ENCODE measurements at places on chromosomes 1 and 21.

DNA sequence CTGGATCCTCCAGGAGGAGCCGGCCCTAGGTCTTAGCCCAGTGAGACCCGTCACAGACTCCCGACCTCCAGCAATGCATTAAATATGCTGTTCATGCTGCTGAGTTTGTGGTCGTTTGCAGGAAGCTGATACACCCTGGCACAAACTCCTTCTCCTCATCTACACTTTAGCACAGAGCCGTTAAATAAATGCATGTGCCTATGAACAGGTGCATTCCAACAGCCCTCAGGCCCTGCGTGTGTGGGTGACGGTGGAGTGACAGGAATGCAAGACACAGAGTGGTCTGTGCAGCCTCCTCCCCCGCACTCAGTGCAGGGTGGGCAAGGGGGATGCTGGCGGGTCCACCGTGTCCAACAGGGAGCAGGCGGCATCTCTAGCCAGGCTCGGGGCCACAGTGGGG lies 106.6 kb upstream of the TMPRSS2 start:
- DNase-seq = no peak

- no peak for DNase-seq
These were observed 22.3 kb downstream of the PPFIA4 start for GRCh38 chr1:203048555-203049051.

DNA sequence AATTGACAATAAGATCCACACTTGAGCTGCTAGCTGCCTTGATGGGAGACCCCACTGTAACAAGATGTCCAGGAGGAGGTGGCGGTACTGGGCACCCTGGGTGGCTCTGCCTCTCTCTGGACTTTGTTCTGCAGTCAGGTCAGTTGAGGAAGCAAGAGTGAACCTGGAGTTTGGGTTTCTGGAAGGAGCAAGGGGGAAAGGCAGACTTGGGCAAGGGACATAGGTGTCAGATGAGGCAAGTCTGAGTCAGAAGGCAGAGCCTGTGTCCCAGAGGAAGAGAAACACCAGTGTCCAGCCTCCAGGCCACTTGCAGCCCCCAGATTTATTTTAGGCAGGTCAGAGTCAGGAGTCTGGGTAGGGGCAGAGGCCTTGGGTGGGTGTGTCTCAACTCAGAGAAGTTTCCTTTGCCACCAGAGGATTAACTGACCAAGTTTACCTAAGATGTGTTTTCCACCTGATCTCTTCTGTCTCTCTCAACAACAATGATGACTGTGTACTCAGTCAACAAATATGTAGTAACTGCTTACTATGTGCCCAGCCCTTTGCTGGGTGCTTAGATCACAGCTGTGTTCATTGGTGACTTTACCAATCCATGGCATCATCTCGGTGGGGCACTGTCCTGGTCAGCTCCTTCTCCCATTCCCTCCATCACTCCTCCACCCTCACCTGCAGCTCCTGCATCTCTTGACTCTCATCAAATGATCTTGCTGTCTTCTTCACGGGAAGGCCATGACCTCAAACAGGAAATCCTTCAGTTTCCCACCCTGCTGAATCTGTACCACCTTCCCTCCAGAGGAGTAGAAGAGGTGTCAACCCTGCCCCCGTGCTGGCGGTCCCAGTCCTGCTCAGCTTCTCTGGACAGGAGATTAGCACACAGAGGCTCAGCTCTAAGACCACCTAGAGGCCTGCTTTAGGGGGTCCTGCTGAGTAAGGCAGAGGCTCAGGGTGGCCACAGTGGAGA lies 36.6 kb downstream of the ELF3 start:
- no peak for DNase-seq

- no peak for DNase-seq
These were observed 8.7 kb downstream of the DNAJC6 start for GRCh38 chr1:65317866-65318653.

DNA sequence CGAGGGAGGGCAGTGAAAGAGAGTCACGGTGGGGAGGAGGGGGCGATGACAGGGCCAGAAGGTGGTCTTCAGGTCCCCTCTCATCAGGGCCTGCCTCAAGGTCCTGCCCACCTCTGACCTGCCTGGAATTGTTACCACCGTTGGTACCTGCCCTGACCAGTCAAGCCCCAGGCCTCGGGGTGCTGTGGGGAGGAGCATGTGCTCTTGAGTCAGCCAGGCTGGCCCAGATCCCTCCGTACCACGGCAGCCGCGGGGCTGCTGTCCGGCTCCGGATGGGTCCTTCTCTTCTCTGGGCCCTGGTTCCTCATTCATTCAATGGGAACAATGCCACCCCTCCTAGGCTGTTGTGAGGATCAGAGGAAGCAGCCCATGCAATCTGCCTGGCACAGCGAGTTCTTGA lies 22.0 kb downstream of the SERINC2 start:
- no peak for DNase-seq

DNA sequence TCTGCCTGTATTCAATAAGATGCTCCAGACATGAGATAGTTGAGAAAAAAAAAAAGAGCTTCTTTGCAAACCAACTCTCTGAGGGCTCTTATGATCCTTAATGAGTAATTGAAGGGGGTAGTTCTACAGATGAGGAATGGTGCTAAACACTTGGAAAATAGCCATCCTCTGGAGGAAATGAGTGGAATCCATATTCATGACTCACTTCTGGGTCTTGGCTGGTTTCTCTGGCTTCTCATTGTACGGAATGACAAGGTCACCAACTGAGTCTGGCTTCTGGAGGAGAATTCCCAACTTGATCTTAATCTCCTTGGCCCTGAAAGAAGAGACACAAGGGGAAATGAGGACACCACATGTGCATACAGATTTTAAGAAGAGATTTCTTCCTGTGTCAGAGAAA lies 34.7 kb downstream of the RGS5 start:
- peak; percentile 99 for DNase-seq

GRCh38 chr1:53134961-53135734 lies 7.3 kb downstream of the SLC1A7 start:
- DNase-seq = peak; percentile 38

- DNase-seq = no peak
These were observed 22.5 kb upstream of the UHMK1 start for GRCh38 chr1:162475089-162475488.

DNA sequence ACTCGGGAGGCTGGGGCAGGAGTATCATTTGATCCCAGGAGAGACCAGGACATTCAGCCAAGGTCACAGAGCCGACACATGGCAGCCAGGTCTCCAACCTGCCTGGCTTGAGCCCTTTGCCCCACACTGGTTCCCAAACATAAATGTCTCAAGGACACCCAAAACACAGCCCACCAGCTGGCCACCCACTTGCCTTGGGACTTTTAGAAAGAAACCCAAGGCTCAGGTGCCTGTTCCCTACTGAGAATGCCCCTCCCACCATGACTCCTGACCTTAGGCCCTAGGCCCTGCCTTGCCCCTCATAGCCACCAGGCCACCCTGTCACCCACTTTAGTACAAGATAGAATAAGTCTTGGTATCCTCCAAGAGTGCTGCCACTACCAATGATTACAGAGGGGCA lies 41.9 kb upstream of the LRP8 start:
- no peak for DNase-seq

GRCh38 chr1:229951856-229952534 lies 115.0 kb upstream of the GALNT2 start:
- DNase-seq = no peak

DNA sequence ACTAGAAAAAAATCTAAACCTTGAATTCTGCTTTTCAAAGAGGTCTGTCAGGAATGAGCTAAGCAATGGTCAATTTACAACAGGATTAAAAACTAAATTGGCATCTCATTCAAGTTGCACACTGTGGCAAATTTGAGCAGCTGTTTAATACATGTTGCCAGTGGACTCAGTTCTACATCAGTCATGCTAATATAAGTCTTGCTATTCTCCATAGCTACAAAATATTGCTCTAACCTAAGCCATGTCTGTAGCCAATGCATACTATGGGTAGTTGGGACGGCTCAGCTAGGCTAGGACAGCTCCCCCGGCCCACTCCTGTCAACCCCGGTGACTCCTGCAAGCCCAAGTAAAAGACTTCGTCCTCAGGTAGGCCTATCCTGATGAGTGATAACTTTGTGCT lies 10.9 kb upstream of the VAV3 start:
- no peak for DNase-seq

DNA sequence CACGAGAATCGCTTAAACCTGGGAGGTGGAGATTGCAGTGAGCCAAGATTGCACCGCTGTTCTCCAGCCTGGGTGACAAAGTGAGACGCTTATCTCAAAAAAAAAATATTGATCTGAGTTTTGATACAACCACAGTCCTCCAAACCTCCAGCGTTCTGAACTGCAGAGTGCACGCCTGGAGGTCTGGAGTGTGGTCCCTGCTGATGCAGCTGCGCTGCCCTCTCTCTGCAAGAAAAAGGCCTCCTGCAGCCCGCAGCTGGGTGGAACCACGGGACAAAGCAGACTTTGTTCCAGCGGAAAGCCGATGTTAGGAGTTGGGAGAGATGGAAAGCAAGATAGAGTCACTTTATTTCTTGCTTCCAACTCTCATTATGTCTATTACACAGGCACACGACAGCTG lies 144.9 kb upstream of the SOD1 start:
- DNase-seq = no peak

- DNase-seq = no peak
These were observed 69.0 kb downstream of the BRINP2 start for GRCh38 chr1:177239792-177240191.

GRCh38 chr1:103056423-103056822 lies 51.9 kb downstream of the COL11A1 start:
- no peak for DNase-seq

GRCh38 chr1:155277902-155278688 lies 832 bp downstream of the HCN3 start:
- peak; percentile 36 for DNase-seq

DNA sequence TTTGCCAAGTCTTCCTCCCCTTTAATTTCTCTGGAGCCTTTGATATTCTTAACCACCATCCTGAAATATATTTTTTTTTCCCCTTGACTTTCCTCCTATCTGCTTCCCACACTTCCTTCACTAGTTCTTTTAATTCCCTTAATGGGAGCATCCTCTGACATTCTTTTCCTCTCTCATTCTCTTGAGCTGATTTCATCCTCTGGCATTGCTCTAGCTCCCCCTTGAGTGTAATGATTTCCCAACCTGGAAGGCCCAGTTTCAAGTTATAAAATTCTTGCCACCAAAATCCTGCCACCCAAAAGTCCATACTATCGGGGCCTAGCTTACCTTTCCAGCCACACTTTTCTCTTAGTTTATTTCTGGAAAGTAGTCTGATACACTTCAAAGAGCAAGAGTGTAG lies 39.5 kb upstream of the UBE2U start:
- DNase-seq = peak; percentile 58

- peak; percentile 69 for DNase-seq
These were observed 87.0 kb upstream of the WARS2 start for GRCh38 chr1:119227456-119227855.

GRCh38 chr1:101025283-101025656 lies 314 bp downstream of the DPH5 start:
- peak; percentile 34 for DNase-seq

DNA sequence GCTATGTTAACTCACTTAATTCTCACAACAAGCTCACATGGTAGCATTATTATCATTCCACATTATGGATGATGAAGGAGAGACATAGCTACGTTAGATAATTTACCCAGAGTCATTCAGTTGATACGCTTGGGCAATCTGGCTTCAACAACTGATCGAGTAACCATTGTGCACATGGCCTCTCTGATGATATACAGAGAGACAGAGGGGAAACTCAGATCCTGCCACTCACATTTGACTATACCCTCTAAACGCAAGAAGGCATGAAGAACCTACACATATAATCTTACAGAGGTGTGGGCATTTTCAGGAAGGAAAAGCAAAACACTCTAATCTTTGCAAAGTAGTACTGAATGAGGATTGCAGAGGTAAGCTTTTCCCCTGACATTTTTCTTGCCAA lies 360.1 kb downstream of the BARHL2 start:
- no peak for DNase-seq

DNA sequence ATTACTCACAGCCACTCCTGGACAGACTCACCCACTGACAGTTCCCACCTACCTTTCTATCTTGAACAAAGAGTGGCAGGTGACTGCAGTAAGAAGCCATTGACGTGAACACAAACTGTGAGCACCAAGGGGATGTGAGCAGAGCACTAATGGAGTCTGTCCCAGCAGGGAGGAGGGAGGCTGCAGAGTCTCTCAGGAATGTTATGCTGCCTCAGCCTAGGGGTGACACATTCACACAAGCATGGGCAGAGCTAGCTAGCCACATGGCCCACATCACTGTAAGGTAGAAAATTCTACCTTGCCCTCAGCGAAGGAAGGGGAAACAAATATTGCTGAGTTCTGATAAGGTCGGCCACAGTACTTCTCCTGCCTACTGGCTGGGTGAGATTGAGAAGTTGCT lies 56.8 kb upstream of the PTGFRN start:
- DNase-seq = peak; percentile 71

- no peak for DNase-seq
These were observed 596.3 kb upstream of the CHRM3 start for GRCh38 chr1:238789916-238790667.

- DNase-seq = peak; percentile 50
These were observed 360.2 kb downstream of the DISC1 start for GRCh38 chr1:231986631-231987336.

GRCh38 chr1:19676438-19676922 lies 11.8 kb downstream of the HTR6 start:
- peak; percentile 66 for DNase-seq
